ENCODE measurements at places on chromosomes 5 and 9. TPM values are rescaled to one million over a fixed set of nuclear protein-coding genes. Genes with fewer than 3 reads are reported as not detected.
A peak's percentile ranks its signal among the peaks of the same experiment; 100 is the strongest.

- no peak overlapping the region for H3K4me3 ChIP-seq
- no peak for DNase-seq
- H3K27me3 ChIP-seq = no peaks in the 10 kb centered on the region
- no peak overlapping the region for H3K27ac ChIP-seq
- no peaks in the 10 kb centered on the region for H3K36me3 ChIP-seq
Measured at GRCh38 chr9:1979741-1980367, 35.3 kb upstream of the SMARCA2 start.

GRCh38 chr5:31116466-31117031 lies 76.9 kb upstream of the CDH6 start:
- no peaks in the 10 kb centered on the region for H3K27me3 ChIP-seq
- no peak overlapping the region for H3K4me3 ChIP-seq
- H3K36me3 ChIP-seq = no peaks in the 10 kb centered on the region
- no peak overlapping the region for H3K27ac ChIP-seq

GRCh38 chr5:173785400-173785799 lies 102.7 kb upstream of the CPEB4 start:
- H3K36me3 ChIP-seq = no peaks in the 10 kb centered on the region
- no peak for DNase-seq
- H3K27ac ChIP-seq = no peak overlapping the region
- H3K4me1 ChIP-seq = peaks cover 5% of the 10 kb centered on the region
- no peaks in the 10 kb centered on the region for H3K27me3 ChIP-seq

GRCh38 chr5:65203746-65204145 lies 278.0 kb downstream of the ADAMTS6 start:
- no peak for DNase-seq
- H3K4me1 ChIP-seq = no peaks in the 10 kb centered on the region
- no peak overlapping the region for H3K27ac ChIP-seq
- no peak overlapping the region for H3K4me3 ChIP-seq
- H3K27me3 ChIP-seq = no peaks in the 10 kb centered on the region

- H3K27ac ChIP-seq = peak overlapping the region; percentile 56
- peak overlapping the region; percentile 76 for H3K4me3 ChIP-seq
- H3K4me1 ChIP-seq = peaks cover 20% of the 10 kb centered on the region
- DNase-seq = no peak
- no peaks in the 10 kb centered on the region for H3K27me3 ChIP-seq
- peaks cover 15% of the 10 kb centered on the region for H3K36me3 ChIP-seq
Measured at GRCh38 chr5:179732918-179733771, 523 bp downstream of the MAML1 start.

- no peak for DNase-seq
- no peaks in the 10 kb centered on the region for H3K4me1 ChIP-seq
- H3K27ac ChIP-seq = no peak overlapping the region
- H3K4me3 ChIP-seq = no peak overlapping the region
- H3K36me3 ChIP-seq = no peaks in the 10 kb centered on the region
Measured at GRCh38 chr9:16143947-16144890, 591.4 kb downstream of the CCDC171 start.

GRCh38 chr5:16413166-16413860 lies 52.3 kb downstream of the ZNF622 start:
- no peak overlapping the region for H3K27ac ChIP-seq
- no peaks in the 10 kb centered on the region for H3K4me1 ChIP-seq
- no peak overlapping the region for H3K4me3 ChIP-seq
- DNase-seq = no peak
- no peaks in the 10 kb centered on the region for H3K27me3 ChIP-seq
- no peaks in the 10 kb centered on the region for H3K36me3 ChIP-seq

DNA sequence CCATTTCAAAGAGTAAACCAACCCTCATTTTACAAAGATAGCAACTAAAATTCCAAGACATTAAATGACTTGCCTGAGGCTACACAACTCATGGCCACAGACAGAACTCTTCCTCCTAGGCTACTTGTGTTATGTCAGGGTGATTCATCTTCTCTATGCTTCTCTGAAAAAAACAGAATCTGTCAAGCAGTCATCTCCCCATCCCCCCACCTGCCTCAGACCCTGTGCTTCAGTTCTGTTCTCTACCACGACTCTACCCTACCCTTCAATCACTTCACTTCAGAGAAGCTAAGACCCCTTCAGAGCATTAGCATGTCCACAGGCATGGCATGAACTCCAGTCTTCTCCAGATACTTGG lies 277.7 kb upstream of the PTGER4 start:
- H3K4me1 ChIP-seq = peaks cover 30% of the 10 kb centered on the region
- H3K27me3 ChIP-seq = no peaks in the 10 kb centered on the region
- no peak overlapping the region for H3K27ac ChIP-seq

The PCDHAC2 gene
- total RNA-seq = not detected

The LRSAM1 gene
- 17.9 TPM for total RNA-seq

The MYMK gene
- not detected for total RNA-seq

The QSOX2 gene
- 15.0 TPM for total RNA-seq

The KIAA1958 gene
- 4.7 TPM for total RNA-seq

The ADAMTS19 gene
- total RNA-seq = not detected

Measured in T-cell (primary cell).